Prostate gland (tissue), 2 donors: ENCODE measurements at places on chromosomes 5 and 9. TPM values are rescaled to one million over a fixed set of nuclear protein-coding genes. Genes with fewer than 3 reads are reported as not detected.

DNA sequence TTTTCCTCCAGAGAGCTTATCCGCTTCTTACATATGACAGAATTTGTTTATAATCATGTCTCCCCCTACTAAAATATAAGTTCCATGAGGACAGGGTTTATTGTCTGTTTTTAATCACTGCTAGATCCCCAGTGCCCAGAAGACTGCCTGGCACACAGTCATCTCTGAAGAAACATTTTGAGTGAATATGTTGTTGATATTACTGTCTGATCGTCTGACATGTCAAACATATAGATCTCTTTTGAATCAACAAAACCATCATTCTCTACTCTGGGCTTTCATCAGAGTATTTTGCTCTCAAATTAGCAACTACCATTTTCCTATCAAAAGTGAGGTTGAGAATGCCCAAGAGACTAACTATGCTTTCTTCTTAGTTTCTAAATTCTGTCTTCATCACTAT lies 67.3 kb upstream of the SHISAL2B start:
- H3K4me1 ChIP-seq: no peaks in the 10 kb centered on the region
- no peaks in the 10 kb centered on the region for H3K27me3 ChIP-seq
- H3K4me3 ChIP-seq: no peak overlapping the region
- H3K36me3 ChIP-seq: no peaks in the 10 kb centered on the region

The NXNL2 gene
- total RNA-seq: 0.68 TPM

The SLC36A3 gene
- total RNA-seq: 0.28 TPM

DNA sequence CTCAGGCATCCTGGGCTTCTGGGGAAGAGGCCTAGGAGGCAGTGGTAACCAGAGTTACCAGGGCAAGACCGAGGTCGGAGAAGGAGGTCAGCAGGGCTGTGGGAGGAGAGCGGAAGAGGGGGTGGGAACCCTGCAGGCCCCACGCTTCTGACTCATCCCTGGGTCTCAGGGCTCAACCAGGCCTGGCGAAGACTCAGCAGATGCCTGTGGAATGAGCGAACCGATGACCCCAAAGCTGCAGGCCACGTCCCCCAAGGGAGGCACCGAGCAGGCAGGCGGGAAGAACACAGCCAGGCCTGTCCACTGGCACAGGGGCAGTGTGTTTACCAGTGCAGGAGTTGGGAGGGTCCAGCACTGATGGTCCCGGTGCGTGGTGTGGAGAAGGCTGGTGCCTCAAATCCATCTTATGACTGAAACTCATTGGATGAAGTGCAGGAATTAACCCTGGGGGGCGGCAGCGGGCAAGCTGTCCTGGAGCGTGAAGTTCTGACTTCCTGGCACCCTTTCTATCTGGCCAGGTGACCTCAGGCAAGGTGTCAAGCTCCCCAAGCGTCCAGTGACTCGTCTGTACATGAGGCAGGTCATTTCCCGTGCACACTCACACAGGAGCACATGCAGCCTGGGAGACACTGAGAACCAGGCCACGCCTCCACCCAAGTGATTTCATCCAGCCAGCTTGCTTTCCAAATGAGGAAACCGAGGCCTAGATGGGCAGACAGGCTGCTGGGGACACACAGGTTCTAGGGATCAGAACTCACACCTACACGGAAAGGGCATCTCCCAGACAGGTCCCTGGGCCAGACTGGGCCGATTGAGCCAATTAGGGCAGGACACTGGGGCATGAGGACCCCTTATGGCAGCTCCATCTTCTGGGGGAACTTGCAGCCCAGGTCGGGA lies 69.1 kb downstream of the ADAMTS2 start:
- H3K4me3 ChIP-seq: no peak overlapping the region
- no peaks in the 10 kb centered on the region for H3K4me1 ChIP-seq
- H3K36me3 ChIP-seq: no peaks in the 10 kb centered on the region
- H3K27me3 ChIP-seq: no peaks in the 10 kb centered on the region
- DNase-seq: no peak

- H3K4me1 ChIP-seq: no peaks in the 10 kb centered on the region
- no peak for DNase-seq
- H3K27me3 ChIP-seq: no peaks in the 10 kb centered on the region
- H3K4me3 ChIP-seq: no peak overlapping the region
- no peak overlapping the region for H3K27ac ChIP-seq
Measured at GRCh38 chr9:110799396-110799795, 130.8 kb downstream of the MUSK start.

DNA sequence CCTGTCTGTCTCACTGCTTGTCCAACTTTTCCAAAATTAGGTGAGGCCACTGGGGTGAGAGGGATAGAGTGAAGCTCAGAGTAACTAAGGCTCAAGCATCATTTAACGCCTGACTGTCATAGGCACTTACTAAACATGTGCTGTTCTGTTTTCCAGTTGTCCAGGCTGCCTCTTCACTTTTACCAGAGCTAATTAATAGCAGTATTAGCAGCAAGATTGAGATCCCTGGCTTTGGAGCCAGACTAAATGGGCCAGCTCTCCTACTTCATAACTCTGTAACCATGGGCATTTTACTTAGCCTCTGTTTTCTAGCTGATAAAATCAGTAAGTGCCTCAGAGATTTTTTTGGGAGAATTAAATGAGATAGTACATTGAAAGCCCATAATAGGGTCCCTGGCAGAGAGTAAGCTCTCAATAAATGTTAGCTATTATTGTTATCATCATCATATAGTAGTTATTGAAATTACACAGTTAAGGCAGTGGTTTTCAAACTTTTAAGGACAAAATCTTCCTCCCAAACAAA lies 146.2 kb upstream of the LHFPL2 start:
- no peaks in the 10 kb centered on the region for H3K27me3 ChIP-seq
- no peaks in the 10 kb centered on the region for H3K36me3 ChIP-seq
- H3K4me3 ChIP-seq: no peak overlapping the region
- no peak overlapping the region for H3K27ac ChIP-seq
- DNase-seq: no peak

The SH3GL2 gene
- total RNA-seq: 8.2 TPM

- no peak overlapping the region for H3K4me3 ChIP-seq
- H3K27ac ChIP-seq: no peak overlapping the region
- H3K36me3 ChIP-seq: no peaks in the 10 kb centered on the region
- no peaks in the 10 kb centered on the region for H3K27me3 ChIP-seq
Measured at GRCh38 chr5:72234265-72234700, 85.8 kb downstream of the MRPS27 start.

DNA sequence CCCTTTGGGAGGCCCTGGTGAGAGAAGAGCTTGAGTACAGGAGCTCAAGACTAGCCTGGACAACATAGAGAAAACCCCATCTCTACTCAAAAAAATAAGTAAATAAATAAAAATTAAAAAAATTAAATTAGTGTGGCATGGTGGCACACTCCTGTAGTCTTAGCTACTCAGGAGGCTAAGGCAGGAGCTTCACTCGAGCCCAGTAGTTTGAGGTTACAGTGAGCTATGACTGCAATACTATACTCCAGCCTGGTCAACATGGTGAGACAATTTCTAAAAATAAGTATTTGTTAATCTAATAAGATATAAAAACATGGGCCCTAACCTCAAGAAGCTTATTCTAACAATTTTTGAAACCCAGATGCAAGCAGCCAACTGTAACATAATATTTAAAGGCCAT lies 7.6 kb downstream of the RNF38 start:
- H3K4me3 ChIP-seq: no peak overlapping the region
- no peaks in the 10 kb centered on the region for H3K36me3 ChIP-seq
- no peak for DNase-seq
- no peaks in the 10 kb centered on the region for H3K27me3 ChIP-seq
- H3K27ac ChIP-seq: no peak overlapping the region

The DDX4 gene
- 34.9 TPM for total RNA-seq

DNA sequence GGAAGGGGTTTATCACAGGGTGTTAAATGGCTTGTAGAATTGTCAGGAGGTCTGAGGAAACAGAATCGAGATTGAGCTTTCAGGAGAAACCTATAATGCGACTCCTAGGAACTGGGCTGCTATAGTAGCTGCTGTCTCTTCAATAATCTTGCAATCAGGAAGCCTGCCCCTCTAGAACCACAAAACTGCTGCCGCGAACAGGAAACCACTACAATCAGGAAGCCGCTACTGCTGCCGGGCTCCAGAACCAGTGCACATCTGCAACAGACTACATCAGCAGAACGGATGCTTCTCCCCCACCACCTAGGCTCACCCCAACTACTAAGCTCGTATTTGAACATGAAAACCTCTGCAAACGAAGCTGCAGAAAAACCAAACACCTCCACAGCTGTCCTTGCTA lies 31.6 kb downstream of the TNFSF8 start:
- no peaks in the 10 kb centered on the region for H3K36me3 ChIP-seq
- H3K27me3 ChIP-seq: no peaks in the 10 kb centered on the region
- no peak overlapping the region for H3K27ac ChIP-seq
- no peak overlapping the region for H3K4me3 ChIP-seq
- DNase-seq: no peak
- no peaks in the 10 kb centered on the region for H3K4me1 ChIP-seq

DNA sequence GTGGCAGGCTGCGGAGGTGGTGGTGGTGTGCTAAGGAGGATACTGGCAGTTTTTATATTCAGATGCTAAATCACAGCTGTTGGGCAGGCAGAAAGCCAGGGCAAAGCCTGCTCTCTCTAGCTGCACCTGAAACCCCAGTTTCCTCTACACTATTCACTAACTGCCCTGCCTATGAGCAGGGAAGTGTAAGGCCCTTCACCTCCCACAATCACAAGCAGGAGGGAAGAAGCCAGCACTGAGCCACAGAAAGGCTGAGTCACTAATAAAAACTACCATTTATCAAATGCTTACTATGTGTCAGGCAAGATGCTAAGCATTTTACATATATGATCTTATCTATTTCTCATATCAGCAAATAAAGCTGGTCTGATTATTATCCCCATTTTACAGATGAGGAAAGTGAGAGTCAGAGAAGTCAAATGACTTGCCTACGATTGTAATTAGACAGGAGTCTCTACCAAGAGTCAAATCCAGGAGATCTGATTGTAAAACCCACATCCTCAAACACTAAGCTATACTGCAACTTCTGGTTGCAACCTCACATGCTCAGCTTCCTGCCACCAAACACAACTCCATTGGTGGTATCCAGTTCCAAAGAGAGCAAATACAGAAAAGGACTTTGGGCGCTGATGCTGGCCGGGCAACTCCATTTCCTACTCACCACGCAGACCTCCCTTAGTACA lies 17.7 kb upstream of the IL6ST start:
- H3K27ac ChIP-seq: no peak overlapping the region
- DNase-seq: no peak
- no peaks in the 10 kb centered on the region for H3K27me3 ChIP-seq
- H3K4me3 ChIP-seq: no peak overlapping the region
- no peaks in the 10 kb centered on the region for H3K4me1 ChIP-seq

The AGXT2 gene
- total RNA-seq: not detected

GRCh38 chr9:17322882-17323864 lies 188.3 kb downstream of the CNTLN start:
- no peak overlapping the region for H3K27ac ChIP-seq
- H3K4me3 ChIP-seq: no peak overlapping the region
- no peaks in the 10 kb centered on the region for H3K27me3 ChIP-seq
- no peaks in the 10 kb centered on the region for H3K36me3 ChIP-seq
- H3K4me1 ChIP-seq: no peaks in the 10 kb centered on the region

The MTX3 gene
- 16.0 TPM for total RNA-seq

The SPATA31D3 gene
- total RNA-seq: not detected

DNA sequence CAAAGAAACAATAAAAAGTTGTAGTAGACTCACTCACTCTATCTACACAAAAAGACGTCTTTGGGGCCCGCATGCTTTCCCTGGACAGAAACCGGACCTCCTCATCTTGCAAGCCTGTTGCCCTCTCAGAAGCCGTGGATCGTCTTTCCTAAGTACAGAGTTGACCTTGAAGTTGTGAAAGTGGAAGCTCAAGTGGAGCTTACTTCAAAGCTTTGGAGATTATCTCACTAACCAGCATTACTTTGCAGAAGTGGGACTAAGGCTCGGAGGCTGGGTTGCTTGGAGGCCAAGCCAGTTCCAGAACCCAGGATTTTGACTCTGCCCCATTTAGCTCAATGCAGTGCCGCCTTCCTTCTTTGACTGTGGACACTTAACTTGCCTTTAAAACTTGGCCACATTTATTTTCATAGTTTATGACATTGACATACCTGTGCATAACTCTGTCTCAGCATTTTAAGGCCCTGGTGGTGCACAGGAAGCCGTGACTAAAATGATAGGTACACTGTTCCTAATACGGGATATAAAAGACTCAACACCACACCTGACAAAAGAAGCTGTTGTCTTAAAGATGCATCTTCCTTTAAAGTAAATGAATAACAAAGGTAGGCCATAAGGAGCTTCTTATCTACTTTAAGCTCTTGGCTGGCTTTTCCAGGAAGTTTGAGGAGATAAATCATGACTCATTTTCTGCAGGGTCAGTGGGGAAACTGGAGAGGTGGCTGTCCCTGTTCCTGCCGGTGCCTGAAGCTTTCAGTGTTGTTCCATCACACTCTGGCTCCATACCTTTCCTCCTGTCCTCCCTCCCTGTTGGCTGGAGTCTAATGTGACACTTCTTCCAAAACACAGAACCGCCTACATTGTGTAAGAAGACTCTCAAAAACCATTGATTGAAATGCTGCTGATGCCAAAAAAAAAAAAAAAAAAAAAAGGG lies 10.7 kb downstream of the SLC25A25 start:
- no peaks in the 10 kb centered on the region for H3K36me3 ChIP-seq
- no peak overlapping the region for H3K4me3 ChIP-seq
- peak; percentile 76 for DNase-seq
- peak overlapping the region; percentile 65 for H3K27ac ChIP-seq

The BHMT2 gene
- total RNA-seq: 7.4 TPM

DNA sequence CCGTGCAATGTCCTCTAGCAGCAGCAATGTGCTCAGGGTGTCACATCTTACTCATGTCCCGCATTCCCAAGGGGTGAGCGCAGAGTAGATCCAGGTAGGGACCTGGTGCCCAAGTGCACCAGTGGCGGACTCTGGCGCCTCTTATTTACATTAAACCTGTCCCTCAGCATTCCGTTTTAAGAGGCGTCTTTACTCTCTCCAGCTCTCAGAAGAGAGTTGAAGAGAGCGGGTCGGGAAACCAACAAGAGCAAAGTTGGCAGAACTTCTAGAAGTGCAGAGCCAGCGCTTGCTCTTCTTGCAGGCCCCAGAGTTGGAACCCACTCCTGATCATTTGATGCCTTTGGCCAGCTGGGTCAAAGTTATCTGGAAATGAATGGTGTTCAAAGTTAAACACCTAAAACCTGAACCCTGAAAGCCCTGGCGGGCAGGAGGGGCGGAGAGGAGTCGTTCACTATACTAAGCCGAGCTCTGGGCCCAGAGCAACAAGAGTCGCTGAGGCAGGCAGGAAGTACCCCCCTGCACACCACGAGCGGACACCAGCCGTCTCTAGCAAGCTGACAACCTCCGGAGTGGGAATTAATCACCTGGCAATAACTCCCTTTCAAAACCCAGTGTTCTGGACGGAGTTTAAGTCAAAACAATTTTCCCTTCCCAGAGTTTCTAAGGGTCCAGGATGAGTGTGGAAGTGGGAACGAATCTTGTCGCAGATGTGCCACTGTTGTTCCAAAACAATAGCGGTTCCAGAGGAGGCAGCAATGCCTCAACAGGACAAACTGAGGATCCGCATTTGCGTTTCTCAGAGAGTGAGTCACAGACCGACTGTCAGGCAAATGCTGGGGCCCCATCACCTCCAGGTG lies 122.8 kb downstream of the TMEM161B start:
- no peaks in the 10 kb centered on the region for H3K27me3 ChIP-seq
- no peak overlapping the region for H3K4me3 ChIP-seq
- no peaks in the 10 kb centered on the region for H3K4me1 ChIP-seq
- H3K36me3 ChIP-seq: no peaks in the 10 kb centered on the region
- DNase-seq: no peak

- H3K36me3 ChIP-seq: no peaks in the 10 kb centered on the region
- no peak for DNase-seq
- H3K4me1 ChIP-seq: no peaks in the 10 kb centered on the region
- no peaks in the 10 kb centered on the region for H3K27me3 ChIP-seq
- no peak overlapping the region for H3K27ac ChIP-seq
- no peak overlapping the region for H3K4me3 ChIP-seq
Measured at GRCh38 chr5:173278172-173278571, 43.2 kb upstream of the NKX2-5 start.

The PCDHGB5 gene
- total RNA-seq: 7.9 TPM

The AMACR gene
- 21.8 TPM for total RNA-seq
